ENCODE measurements at places on chromosomes 16 and 17. TPM values are rescaled to one million over a fixed set of nuclear protein-coding genes. Genes with fewer than 3 reads are reported as not detected.

- peak; percentile 89 for DNase-seq
Measured at GRCh38 chr16:4500272-4500671, 24.1 kb downstream of the HMOX2 start.

DNA sequence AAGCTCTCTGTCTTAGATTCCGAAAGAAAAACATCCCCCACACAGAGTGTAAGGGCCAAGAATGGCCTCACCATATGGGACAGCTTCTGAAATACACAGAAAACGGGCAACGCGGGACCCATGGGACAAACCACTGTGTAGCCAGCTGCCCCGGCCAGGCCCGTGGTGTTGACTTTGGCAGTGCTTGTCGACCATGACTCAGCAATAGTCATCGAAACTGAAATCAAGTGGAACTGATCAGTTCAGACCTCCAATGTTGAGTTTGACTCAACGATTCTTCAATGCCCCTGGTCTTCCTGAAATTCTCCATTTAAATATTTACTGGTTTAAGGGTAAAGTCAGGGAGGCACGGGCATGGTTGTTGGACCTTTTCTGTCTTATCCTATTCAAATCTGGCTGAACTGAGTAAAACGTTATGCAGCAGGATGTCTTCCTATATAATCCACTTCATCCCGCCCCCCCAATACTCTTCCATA, 27.5 kb downstream of the ZFHX3 start:
- peak; percentile 92 for DNase-seq

DNA sequence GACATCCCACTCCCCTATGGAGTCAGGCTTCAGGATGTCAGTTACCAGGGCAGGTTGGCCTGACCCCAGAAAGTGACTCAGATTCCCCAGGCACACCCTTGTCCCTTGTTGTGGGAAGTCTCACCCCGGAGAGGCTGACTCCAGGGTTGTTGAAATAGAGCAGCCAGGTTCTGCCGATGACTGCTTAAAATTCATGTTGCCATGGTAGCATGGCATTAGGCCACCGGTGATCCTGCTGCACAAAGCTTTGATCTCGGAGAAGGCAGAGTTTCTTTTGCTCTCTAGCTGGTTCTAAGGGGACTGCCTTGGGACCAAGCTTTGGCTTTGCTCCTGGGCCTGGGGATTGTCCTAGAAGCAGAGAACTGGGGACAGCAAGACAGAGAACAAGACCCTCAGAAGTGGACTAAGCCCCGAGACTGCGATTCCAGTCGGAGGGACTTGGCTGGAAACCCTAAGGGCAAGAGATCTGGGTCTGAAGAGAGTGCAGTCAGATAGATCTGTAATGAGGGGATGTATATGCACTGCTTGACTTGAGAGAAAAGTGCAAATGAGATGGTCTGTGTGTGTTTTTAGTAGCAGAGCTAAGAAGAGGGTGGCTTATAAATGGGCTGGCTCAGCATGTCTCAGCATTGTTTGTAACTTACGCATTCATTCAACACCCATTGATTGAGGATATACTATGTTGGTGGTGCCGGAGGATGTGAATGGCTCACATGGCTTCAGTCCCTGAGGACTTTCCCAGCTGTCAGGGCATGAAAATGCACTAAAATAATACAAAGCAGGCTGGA, 106.9 kb downstream of the RGS9 start:
- peak; percentile 70 for DNase-seq

DNA sequence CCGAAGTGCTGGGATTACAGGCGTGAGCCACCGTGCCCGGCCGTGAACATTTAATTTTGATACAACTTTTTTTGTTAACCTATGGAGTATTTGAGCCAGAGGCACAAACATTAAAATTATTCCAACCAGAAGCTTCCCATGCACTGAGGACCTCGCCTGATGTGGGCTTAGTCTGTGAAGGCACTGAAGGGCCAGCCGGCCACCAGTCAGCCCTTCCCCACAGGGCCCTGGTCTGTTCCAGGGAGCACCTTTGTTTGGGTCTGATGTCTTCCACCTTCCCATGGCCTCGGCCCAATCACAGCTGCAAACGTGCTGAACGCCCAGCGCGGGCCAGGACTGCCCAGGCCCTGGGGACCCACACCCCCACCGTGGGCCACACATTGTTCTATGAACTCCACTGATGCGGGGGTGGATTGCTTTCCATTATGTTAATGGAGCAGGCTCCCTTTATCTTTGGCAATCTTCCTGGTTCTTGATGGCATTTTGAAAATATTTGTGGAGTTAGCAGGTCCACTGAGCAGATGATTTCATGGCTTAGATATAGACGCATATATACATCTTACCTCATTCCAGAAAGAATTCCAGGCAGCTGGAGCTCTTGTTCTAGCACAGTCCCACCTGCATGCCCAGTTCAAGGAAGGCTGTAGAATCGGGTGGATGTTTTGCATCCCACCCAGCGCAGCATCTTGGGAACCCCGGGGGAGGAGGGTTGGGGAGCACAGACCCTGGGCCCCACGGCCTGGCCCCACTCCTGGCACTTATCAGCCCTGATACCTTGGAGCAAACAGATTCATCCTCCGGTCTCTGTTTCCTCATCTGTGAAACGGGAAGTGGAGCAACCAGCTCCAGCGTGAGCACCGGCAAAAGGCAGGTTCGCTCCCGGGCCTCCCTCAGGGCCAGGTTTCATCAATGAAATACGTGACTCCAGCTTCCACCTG, 14.5 kb downstream of the SPIRE2 start:
- DNase-seq, result peak; percentile 62

Gene SGF29
- 14.6 TPM for total RNA-seq

Gene CMTM1
- total RNA-seq, result not detected

Gene CYB5B
- 99.4 TPM for total RNA-seq

Gene HS3ST3B1
- total RNA-seq, result 2.3 TPM

Measured in fibroblast of the aortic adventitia (primary cell).